Endothelial cell (in vitro differentiated cells): ENCODE measurements at places on chromosomes 4 and X. TPM values are rescaled to one million over a fixed set of nuclear protein-coding genes. Genes with fewer than 3 reads are reported as not detected.

Gene APLN
- 3.5 TPM for total RNA-seq

Gene BRS3
- not detected for total RNA-seq

Gene SPANXN3
- total RNA-seq: not detected

Gene REELD1
- total RNA-seq: 0.26 TPM

Gene UVSSA
- 22.1 TPM for total RNA-seq

Gene TCEAL1
- total RNA-seq: 12.5 TPM

GRCh38 chr4:92249541-92249940 lies 54.2 kb upstream of the GRID2 start:
- no peaks in the 10 kb centered on the region for H3K4me1 ChIP-seq
- no peak overlapping the region for H3K4me3 ChIP-seq
- DNase-seq: no peak
- H3K36me3 ChIP-seq: no peaks in the 10 kb centered on the region

GRCh38 chr4:127782275-127783025 lies at the start of gene HSPA4L:
Gene HSPA4L (plus strand): TSS chr4:127782322. CDS start chr4:127782551, 229 bp downstream.
- peaks cover 3% of the 10 kb centered on the region for H3K27me3 ChIP-seq
- DNase-seq: peak; percentile 28
- H3K36me3 ChIP-seq: no peaks in the 10 kb centered on the region
- peak within 1 kb of the TSS; percentile 97 for H3K4me3 ChIP-seq
- peaks cover 6% of the 10 kb centered on the region for H3K4me1 ChIP-seq

- DNase-seq: peak; percentile 59
- no peaks in the 10 kb centered on the region for H3K27me3 ChIP-seq
- no peak overlapping the region for H3K4me3 ChIP-seq
- peaks cover 13% of the 10 kb centered on the region for H3K36me3 ChIP-seq
Observed at GRCh38 chr4:114180481-114180880, 201.0 kb upstream of the ARSJ start.

GRCh38 chr4:9870165-9870790 lies 88.8 kb downstream of the DRD5 start:
- peaks cover 6% of the 10 kb centered on the region for H3K27me3 ChIP-seq
- DNase-seq: no peak
- no peak overlapping the region for H3K27ac ChIP-seq
- no peaks in the 10 kb centered on the region for H3K4me1 ChIP-seq

DNA sequence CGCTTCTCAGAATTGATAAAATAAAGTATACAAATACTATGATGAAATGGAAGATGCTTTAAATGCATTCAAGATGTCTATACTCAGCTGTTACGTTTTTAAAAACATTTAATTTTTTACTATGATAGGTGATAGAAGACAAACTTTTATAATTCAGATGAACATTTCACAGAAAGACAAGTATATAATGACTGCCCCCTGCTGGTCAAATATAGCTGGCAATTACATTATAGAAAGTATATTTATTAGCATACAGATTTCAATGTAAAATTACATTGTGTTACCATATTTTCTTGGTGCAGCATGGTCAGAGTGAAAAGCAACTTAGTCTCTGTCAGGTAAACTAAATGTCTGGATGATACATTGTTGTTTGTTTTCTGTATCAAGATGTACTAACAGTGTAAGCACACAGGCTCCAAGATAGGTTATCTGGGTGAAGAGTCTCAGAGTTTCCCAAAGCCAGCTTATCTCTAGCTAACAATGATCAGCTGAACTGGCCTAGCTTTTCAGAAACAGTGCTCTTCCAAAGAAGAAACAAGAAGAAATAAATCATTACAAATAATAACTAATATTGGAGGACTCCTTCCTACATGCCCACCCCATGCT lies 54.1 kb downstream of the SRPX start:
- H3K4me1 ChIP-seq: peaks cover 6% of the 10 kb centered on the region
- no peak overlapping the region for H3K27ac ChIP-seq
- no peaks in the 10 kb centered on the region for H3K36me3 ChIP-seq
- DNase-seq: no peak
- no peak overlapping the region for H3K4me3 ChIP-seq

GRCh38 chrX:68928401-68928800 lies 99.6 kb downstream of the EFNB1 start:
- no peaks in the 10 kb centered on the region for H3K36me3 ChIP-seq
- H3K27me3 ChIP-seq: peaks cover 3% of the 10 kb centered on the region
- DNase-seq: no peak
- no peak overlapping the region for H3K27ac ChIP-seq
- H3K4me1 ChIP-seq: peaks cover 6% of the 10 kb centered on the region

- H3K36me3 ChIP-seq: no peaks in the 10 kb centered on the region
- no peaks in the 10 kb centered on the region for H3K4me1 ChIP-seq
- H3K27me3 ChIP-seq: no peaks in the 10 kb centered on the region
- H3K27ac ChIP-seq: no peak overlapping the region
- H3K4me3 ChIP-seq: no peak overlapping the region
- DNase-seq: no peak
Observed at GRCh38 chr4:82248903-82249632, 124.7 kb downstream of the HNRNPD start.

- no peaks in the 10 kb centered on the region for H3K4me1 ChIP-seq
- H3K27ac ChIP-seq: no peak overlapping the region
- H3K36me3 ChIP-seq: peaks cover 13% of the 10 kb centered on the region
- DNase-seq: no peak
- peaks cover 2% of the 10 kb centered on the region for H3K27me3 ChIP-seq
Observed at GRCh38 chrX:131728295-131729145, 184.6 kb downstream of the OR13H1 start.

DNA sequence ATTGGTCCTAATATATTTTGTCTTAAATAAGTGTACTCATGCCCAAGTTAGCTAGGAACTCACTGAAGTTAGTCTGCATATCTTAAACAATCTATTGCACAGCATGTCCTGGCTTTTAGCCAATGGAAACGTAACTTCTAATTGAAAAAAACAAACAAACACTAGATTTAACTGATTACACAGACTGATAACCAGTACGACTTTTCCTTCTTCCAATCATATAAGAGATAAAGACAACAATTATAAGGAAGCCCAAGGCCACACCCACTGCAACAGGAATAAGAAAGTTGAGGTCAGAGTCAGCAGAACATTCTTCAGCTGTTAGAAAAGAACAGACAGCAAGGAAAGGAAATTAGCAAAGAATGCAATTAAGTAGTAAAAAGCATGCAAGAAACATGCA lies 40.8 kb downstream of the LAMP2 start:
- no peak overlapping the region for H3K27ac ChIP-seq
- H3K4me1 ChIP-seq: peaks cover 12% of the 10 kb centered on the region
- H3K4me3 ChIP-seq: no peak overlapping the region
- no peak for DNase-seq
- no peaks in the 10 kb centered on the region for H3K36me3 ChIP-seq
- H3K27me3 ChIP-seq: no peaks in the 10 kb centered on the region

GRCh38 chrX:3520982-3521381 lies 174.5 kb upstream of the MXRA5 start:
- no peaks in the 10 kb centered on the region for H3K36me3 ChIP-seq
- DNase-seq: no peak
- no peak overlapping the region for H3K4me3 ChIP-seq
- no peaks in the 10 kb centered on the region for H3K4me1 ChIP-seq
- H3K27ac ChIP-seq: no peak overlapping the region
- no peaks in the 10 kb centered on the region for H3K27me3 ChIP-seq

GRCh38 chrX:146278381-146278780 lies 460.8 kb downstream of the SLITRK2 start:
- no peak overlapping the region for H3K4me3 ChIP-seq
- DNase-seq: peak; percentile 15
- no peak overlapping the region for H3K27ac ChIP-seq
- no peaks in the 10 kb centered on the region for H3K27me3 ChIP-seq
- no peaks in the 10 kb centered on the region for H3K4me1 ChIP-seq
- no peaks in the 10 kb centered on the region for H3K36me3 ChIP-seq
